ENCODE measurements at places on chromosomes 11 and 22.

- no peak for DNase-seq
Observed at GRCh38 chr11:34134765-34135164, 29.3 kb downstream of the NAT10 start.

- no peak for DNase-seq
Observed at GRCh38 chr11:7936615-7937014, 4.9 kb downstream of the OR10A3 start.

- no peak for DNase-seq
Observed at GRCh38 chr11:126079621-126080124, 17.0 kb upstream of the CDON start.

DNA sequence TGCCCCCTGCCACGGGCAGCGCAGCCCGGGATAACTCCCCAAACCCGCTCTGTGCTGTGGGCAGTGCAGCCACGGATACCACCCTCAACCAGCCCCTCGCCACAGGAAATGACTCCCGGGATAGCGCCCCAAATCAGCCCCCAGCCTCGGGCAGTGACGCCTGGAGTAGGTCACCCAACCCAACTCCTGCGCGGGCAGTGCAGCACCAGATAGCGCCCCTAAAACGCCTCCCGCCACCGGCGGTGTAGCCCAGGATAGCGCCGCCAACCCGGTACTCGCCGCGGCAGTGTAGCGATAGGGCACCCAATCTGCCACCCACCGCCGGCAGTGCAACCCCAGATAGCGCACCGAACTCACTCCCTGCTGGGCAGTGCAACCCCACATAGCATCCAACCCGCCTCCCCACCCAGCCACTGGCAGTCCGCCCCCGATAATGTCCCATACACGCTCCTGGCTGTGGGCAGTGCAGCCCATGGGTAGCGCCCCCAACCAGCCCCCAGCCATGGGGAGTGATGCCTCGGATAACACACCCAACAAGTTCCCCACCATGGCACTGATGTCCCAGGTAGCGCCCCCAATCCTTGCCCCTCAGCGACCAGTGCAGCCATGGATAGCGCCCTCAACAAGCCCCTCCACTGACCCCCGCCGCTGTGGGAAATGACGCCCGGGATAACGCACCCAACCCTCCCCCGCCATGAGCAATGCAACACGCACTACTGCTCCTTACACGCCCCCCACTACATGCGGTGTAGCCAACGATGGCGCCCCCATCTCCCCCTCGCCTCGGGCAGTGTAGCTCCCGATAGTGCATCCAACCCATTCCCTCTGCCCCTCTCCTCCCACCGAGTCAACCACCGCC, 1.5 kb downstream of the RFPL2 start:
- DNase-seq, result no peak

DNA sequence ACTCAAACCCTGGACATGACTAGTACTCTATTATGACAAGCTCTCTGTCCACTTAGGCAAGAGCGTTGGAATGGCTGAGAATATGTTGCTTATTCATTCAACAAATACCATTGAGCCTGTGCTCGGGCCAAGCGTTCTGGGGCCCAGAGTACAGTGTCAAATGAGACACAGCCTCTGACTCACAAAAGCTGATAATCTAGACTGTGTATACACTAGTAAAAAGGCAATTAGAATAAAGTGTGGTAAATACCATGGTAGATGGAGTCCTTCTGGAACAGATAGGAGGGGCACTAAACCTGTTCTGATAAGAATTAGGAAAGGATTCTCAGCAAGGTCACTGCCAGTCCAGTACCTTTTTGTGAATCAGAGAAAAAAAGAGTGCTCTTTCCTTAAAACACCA, 24.7 kb downstream of the KCNE3 start:
- DNase-seq, result no peak

GRCh38 chr11:86515297-86516094, 140.8 kb downstream of the CCDC81 start:
- DNase-seq, result no peak

DNA sequence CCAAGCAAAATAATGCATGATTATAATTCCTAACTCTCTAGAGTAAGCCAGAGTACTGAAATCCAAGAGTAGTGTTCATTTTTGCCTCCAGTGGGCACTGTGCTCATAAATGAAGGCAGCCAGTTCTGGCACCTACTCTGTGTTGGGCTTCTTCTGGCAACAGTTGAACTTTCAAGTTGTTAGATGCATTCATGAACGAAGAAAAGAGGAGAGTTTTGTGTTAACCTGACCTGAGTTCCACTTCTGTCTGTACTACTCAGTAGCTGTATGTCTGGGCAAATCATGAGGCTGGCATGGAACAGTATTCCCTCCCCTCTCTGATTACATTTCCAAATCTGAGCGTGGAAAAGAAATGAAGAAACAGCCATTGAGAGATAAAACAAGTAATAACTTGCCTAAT, 20.3 kb upstream of the TENM4 start:
- DNase-seq, result peak; percentile 50

DNA sequence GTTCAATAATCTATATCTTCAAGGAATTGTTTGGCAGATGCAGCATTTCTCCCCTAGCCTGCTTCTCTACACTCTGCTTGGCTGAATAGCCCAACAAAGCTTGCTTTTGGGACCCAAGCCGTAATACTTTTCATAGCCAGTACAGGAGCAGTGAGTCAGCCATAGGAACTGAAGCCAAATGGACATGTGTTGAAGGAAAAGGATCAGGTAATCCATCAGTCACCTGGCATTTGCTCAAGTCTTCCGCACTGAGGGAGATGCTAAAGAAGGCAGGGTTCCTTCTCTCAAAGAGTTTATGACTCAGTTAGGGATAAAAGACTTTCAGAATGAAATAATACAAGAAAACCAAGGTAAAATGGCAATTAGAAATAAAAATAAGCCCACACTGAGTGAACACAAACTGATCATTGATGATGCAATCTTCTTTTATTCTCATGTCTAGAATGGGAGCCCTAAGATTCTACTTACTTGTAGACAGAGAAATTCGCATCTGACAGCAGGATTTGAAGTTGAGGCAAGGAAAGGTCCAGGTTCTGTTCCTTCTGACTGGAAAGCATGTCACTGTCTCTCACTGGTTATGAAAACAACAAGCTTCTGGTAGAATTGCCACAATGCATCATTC, 13.2 kb downstream of the C11orf87 start:
- DNase-seq, result no peak

DNA sequence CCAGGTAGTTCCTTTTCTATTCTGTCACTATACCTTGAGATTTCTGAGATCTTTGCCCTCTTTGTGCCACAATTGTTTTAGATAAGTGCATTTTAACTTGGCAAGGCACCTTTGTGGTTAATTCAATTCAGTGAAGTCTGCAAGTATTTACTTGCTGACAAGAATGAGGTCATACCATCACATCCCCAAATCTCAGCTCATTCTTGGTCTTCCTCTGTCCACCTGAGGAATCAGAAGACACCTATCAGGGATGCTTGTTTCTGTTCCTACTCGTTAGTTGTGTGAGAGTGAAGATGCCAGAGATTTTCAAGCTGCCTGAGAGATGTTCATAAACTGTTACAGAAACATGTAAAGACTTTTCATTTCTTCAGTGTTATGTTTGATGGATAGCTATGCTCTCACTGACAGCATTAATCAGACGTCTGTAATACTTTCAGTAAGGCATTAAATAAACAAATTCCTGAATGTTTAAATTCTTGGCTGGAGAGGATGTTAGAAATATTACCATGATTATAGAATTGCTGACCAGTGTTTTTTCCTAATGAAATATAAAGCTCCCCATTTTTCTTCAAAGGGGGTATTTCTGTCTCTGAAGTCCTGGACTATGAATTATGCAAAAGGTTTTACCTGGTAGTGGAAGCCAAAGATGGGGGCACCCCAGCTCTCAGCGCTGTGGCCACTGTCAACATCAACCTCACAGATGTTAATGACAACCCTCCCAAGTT, 135.0 kb upstream of the MTNR1B start:
- DNase-seq, result no peak

- DNase-seq, result no peak
Observed at GRCh38 chr22:46083383-46084350, 66.7 kb upstream of the PPARA start.

GRCh38 chr11:125170510-125171031, 6.0 kb downstream of the PKNOX2 start:
- DNase-seq, result no peak

DNA sequence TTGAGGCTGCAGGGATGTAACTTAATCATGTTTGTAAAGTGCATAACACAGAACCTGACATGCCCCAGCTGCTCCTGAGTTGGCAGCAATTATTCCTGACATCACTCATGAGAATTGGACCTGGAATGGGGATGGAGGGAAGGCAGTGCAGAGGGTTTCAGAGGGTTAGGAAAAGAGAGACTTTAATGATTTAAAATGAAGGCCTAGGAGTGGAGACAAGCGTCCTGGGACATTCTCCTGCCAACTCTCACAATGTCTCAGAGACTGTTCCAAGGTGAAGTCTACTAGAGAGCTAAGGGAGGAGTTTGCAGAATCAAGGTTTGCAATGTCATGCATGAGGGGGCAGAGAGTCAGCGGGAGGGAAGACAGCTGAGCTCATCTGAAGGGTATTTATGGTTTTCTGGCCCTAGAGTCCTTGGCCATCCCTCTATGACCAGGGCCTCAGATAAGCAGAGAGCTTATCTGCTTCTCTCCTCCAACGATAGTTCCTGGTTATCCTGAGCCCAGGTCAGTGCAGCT, 36.9 kb downstream of the GGTLC2 start:
- peak; percentile 31 for DNase-seq

- no peak for DNase-seq
Observed at GRCh38 chr22:32764330-32765131, 37.0 kb upstream of the TIMP3 start.

DNA sequence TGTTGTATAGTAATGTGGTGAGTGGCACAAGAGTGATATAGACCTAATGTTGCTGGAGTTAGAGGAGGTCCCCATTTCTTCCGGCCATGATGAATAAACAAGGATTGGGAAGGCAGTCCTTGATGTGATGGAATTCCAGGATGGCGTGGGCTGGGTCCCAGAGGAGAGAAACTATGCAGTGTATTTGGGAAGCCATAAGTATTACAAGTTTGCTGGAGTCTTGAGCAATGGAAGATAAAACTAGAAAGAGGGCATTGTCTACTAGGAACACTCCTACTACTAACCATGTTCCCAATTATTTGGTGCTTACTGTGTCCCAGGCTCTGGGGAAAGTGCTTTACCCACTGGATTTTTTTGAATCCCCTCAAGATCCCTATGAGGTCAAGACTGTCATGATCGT, 20.0 kb downstream of the LDLRAD3 start:
- no peak for DNase-seq

- no peak for DNase-seq
Observed at GRCh38 chr11:125382822-125383221, 113.2 kb downstream of the FEZ1 start.

DNA sequence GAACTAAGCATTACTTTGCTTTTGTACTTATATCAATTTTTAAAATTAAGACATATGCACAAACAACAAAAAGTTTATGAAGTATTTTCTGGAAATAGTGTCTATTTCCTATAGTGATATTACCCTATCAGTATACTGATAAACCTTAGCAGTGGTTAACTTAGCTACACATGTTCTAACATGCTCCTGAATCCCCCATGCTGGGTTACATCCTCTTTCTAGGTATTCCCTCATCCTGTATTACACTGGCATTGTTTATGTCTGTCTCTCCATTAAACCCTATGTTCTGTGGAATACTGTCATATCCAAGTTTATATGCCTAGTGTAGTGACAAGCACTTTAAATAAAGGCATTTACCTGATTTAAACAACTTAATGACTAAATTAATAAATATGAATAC, 1.8 kb upstream of the FAR1 start:
- no peak for DNase-seq

- DNase-seq, result no peak
Observed at GRCh38 chr11:102813484-102813883, 15.5 kb upstream of the MMP1 start.

DNA sequence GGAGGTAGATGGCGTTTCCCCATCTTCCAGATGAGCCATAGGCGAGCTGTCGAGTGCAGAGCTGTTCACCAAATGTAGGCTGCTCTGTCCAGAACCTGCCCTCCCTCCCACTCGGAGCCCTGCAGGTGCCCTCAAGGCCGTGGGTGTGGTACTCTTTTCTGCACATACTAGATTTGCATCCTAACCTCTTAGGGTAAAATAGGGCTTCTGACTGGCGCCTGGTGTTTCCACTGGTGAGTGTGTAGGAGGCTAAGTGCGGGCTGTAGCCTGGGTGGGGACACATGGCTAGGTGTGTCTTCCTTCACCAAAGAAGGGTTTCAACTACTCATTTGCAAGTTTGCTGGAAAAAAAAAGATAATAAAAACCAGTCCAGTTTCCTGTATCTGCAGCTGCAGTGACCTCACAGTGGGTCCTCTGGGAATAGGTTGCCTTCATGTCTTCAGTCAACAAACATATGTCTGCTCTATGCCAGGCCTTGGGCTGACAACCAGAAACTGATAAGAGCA, 8.5 kb downstream of the BIK start:
- DNase-seq, result no peak

- DNase-seq, result no peak
Observed at GRCh38 chr11:8269636-8270035, 6.0 kb upstream of the LMO1 start.

DNA sequence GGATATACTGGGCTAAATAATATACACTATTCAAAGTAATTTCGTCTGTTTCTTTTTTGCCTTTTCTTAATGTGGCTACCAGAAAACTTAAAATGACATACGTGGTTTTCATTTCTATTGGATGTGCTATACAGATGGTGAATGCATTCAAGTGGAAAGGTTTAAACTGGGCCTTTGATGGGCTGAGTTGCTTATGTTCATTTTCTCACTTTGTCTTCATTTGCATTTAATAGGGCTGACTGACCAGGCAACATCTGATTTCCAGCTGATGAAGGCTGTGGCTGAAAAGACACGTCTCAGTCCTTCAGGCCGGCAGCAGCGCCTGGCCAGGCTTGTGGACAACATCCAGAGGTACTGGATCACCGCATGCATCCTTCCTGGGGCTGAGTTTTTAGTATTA, 27.9 kb downstream of the PIWIL4 start:
- DNase-seq, result no peak

GRCh38 chr11:10285148-10285802, 8.7 kb downstream of the SBF2 start:
- no peak for DNase-seq

DNA sequence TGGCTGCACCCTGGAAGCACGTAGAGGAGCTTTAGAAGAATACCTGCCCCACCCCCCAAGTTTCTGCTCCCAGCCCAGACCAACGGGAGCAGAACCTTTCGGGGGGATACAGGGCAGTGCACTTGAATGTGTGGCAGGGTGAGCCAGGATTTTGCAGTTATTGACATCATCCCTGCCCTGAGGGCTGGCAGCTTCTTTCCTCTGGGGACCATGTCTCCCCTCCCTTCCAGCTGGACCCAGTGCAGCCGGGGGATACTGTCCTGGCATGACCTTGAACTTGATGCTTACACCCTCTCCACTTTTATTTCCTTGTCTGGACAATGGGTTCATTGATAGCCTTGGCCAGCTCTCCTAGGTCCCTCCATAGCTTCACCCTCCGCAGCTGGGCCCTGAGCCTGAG, 4.1 kb upstream of the CABP7 start:
- DNase-seq, result no peak

Data from Caco-2 (cell line).